Forelimb muscle (tissue), 1 donor: ENCODE measurements at places on chromosomes 1 and 21. TPM values are rescaled to one million over a fixed set of nuclear protein-coding genes. Genes with fewer than 3 reads are reported as not detected.

- no peak for DNase-seq
Observed at GRCh38 chr1:23957096-23957495, 2.5 kb upstream of the PNRC2 start.

GRCh38 chr1:193929374-193930033, 743.1 kb upstream of the B3GALT2 start:
- no peak for DNase-seq

- no peak for DNase-seq
Observed at GRCh38 chr21:41228958-41229357, 61.0 kb downstream of the BACE2 start.

DNA sequence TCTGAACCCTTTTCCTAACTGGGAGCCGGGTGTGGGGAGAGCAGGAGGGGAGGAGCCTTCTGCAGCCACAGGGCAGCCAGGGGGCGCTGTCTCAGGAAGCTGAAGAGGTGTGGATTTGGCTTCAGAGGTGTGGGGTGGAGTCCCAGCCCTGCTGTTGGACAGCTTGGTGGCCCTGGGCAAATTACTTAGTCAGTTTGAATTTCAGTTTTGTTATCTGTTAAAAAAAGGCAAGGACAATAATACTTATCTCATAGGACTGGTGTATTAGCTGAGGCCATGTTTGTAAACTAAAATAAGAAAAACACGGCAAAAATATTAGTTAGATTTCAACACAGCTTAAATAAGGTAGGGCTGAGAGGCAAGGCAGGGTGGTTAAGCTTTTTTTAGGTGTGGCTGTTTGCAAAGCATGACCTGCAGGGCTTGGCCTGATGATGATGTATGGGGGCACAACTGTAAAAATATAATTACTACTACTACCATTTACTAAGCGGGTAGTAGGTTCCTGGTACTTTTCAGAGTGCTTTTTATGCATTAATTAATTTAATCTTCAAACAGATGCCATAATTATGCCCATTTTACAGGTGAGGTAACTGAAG, 111.8 kb downstream of the PLXNA2 start:
- DNase-seq = no peak

DNA sequence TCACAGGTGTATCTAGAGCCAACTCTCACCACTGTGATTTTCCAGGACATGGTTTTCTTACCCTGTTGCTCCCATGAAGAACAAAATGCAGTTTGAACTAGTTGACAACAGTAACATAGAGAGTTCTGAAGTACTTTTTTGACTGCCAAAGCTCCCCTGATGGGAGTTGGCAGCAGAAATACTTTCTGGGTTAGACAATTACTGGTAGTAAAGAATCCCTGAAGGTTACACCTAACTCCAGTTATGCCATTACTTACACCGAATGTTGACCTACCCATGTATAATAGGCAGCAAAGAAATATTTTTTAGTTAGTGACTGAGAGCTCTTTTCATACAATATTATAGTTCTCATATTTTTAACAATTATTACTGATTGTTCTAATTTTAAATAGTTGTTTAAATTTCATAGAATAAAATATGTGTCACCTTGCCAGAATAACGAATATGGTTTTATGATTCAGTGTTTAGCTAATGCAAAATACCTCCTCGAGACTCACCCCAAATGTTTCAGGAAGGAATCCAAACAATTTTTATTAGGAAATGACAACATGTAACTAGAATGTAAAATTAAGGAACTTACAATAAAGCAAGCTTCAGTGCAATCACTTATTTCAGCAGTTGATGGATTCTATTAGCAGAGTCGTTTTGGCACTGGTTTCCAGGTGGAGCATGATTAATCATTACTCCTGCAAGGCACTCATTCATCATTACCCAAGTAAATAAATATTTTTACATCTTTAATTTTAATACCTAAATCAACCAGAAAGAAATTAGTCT, 237.6 kb downstream of the MRPL39 start:
- no peak for DNase-seq

Gene FCRL5
- 0.05 TPM for polyA plus RNA-seq

Gene GSTM4
- 25.1 TPM for polyA plus RNA-seq

Gene LCE1F
- not detected for polyA plus RNA-seq

- no peak for DNase-seq
Observed at GRCh38 chr1:227776331-227776771, 39.1 kb upstream of the PRSS38 start.

DNA sequence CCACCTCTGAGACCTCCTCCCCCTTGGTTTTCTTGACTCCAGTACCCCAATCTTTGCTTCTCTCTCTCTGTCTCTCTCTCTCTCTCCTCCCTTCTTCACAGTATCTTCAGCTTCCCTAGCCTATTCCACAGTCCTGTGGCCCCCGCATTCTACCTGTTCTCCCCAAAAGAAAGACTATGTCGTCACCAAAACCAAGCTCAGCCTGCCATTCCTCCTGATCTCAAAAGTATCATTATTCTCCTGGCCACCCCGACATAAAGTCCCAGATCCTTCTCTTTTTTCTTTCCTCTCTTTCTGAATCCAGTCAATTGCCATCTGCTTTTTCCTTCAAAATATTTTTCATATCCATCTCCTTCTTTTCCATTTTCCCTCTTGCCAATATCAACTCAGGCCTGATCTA, 23.7 kb upstream of the KHDRBS1 start:
- no peak for DNase-seq

Gene SLC16A1
- 44.2 TPM for polyA plus RNA-seq

Gene CYP4Z1
- polyA plus RNA-seq = 0.27 TPM

Gene RXFP4
- not detected for polyA plus RNA-seq

Gene PSMB4
- polyA plus RNA-seq = 156 TPM
